ENCODE measurements at places on chromosomes 7 and 10. TPM values are rescaled to one million over a fixed set of nuclear protein-coding genes. Genes with fewer than 3 reads are reported as not detected.

GRCh38 chr10:77022671-77023070 is 614.9 kb downstream of the KCNMA1 start:
- DNase-seq = no peak

LRRC18 gene
- not detected for total RNA-seq

DNA sequence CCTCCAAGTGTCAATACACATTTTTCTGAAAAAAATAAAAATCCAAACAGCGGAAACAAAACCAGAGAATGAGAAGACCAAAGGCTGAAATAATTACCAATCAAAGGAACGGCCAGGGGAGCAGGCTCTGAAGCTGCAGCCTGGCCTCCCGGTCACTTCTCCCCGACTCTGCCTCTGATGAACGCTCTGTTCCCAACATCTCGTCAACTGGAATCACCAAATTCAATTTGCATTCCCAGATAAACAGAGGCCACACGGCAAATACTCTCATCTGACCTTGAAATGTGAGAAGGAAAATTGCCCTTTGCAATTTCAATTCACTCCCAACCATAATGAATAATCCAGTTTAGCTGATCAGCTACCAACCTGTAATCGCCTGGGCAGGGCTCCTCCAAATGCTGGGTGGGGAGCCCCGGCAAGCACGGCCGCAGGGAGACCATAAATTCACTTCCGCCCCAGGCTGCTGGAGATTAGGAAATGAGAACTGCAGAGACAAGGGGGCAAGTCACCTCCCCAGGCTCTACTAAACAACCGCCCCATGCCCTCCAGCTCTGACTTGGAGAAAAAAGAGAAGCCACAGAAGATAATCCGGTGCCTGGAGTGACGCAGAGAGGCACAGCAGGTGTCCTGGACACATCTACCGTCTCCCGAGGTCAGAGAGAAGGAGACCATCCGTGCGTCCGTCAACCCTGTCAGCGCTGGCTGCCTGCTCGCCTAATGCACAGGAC is 153.2 kb downstream of the MAD1L1 start:
- DNase-seq = no peak

DNA sequence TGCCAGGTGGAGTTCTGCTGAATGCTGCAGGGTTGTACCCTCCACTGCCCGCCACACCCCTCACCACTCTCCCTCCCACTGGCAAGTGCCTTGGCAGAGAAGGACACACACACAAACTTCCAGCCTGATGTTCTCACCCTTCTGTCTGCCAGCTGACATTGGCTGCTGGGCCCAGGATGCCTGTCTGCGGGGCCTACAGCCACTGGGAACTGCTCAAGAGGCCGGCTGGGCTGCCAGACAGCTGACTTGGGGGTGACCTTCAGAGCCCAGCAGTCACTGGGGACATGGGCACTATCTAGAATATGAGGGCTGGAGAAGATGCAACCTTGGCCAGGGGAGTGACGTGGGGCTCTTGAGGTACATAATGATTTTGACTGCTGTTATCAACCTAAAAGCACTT is 157.1 kb downstream of the SH3PXD2A start:
- no peak for DNase-seq

ZNF365 gene
- total RNA-seq = 5.9 TPM

Measured in mammary epithelial cell (primary cell).